ENCODE measurements at places on chromosomes 2 and 18. TPM values are rescaled to one million over a fixed set of nuclear protein-coding genes. Genes with fewer than 3 reads are reported as not detected.

GRCh38 chr18:10912790-10913545 lies 236.4 kb downstream of the PIEZO2 start:
- no peak for DNase-seq

DNA sequence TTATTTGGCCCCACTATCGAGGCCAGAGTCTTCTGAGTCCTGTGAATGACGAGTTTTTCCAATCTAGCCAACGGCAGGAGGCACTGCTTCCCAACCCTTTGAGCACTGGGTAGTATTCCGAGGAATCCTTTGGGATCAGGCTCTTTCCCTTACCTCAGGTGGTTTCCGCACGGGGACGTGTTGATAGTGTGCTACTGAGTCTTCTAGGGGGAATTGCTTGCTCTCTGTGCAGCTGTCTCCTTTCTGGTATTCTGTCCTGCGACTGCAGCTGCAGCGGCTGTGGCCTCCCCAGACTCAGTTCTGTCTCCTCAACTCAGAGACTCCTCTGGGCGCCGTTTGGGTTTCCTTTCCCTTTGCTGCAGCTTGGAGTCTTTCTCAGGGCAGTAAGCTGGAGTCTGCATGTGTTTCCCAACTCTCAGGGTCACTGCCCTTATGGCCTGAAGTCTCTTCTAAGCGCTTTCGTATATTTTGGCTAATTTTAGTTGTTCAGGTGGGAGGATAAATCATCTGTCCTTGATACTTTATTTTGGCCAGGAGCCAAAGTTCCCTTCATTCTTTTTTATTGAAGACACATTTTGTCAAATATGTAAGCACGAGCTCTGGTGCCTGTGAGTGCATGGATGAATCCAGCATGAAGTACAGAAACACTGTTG lies 118.4 kb downstream of the MAP4K4 start:
- no peak for DNase-seq

DNA sequence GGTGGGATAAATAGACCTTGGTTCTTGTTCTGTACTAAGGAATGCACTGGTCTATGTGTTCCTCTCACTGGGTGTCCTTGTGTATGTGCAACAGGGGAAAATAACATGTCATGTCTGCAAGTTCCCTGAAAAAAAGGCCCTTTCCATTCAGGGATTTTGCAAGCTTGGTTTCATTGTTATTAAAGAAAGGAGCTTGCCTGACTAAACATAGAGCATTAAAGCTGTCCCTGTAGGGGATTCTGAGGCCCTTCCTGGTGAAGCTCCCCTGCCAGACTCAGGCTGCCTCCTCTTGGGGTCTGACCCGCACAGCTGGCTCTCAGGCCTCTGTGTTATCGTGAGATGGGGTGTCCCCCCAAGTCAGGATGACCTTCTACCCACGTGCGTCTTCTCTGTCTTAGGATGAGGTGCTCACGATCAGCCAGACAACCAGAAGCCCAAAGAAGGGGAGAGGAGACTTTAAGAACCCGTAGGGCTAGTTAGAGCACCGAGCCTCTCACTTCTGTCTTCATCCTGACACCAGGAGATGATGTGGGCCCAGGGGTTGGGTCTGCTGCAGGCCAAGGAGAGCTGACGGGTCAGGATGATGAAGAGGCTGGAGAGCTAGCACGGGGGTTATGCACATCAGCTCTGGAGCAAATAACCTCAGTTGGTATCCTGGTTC lies 21.2 kb downstream of the CAPG start:
- DNase-seq: no peak

- DNase-seq: peak; percentile 14
These were observed 2.1 kb downstream of the CNTNAP5 start for GRCh38 chr2:124027182-124027581.

DNA sequence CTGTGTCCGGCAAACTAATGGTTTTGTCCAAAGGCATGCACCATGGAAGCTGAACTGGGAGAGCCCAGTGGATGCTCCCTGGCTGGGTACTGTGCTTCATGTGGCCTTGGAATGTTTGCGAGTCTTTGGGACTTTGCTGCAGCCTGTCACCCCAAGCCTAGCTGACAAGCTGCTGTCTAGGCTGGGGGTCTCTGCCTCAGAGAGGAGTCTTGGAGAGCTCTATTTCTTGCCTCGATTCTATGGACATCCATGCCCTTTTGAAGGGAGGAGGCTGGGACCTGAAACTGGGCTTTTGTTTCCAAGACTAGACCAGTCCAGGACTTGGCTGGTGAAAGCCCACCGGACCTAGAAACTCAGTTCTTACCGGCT lies 1.7 kb downstream of the MARS2 start:
- DNase-seq: no peak

DNA sequence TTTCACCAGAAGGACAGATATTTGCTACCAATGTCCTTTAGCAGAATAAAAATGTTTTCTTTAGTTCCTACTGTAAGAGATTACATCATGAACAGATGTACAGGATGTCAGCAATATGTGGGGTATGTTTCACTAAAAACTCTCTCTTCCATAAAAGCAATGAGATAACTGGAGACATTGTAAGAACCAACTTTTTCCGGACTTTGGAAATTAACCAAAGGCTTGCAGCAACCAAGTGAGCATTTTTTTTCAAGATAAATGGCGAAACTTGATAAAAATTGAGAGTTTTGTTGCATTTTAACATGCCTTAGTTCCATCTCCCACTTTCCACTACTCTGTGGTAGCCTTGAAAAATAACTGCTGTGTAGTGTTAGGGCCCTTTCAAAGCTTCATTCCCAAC lies 429.8 kb upstream of the CDH2 start:
- no peak for DNase-seq

- DNase-seq: no peak
These were observed 37.6 kb downstream of the PPP1R1C start for GRCh38 chr2:182023235-182023634.

GRCh38 chr2:22497789-22498188 lies 887.2 kb upstream of the KLHL29 start:
- DNase-seq: no peak

GRCh38 chr2:137367361-137367760 lies 596.9 kb upstream of the HNMT start:
- DNase-seq: no peak

DNA sequence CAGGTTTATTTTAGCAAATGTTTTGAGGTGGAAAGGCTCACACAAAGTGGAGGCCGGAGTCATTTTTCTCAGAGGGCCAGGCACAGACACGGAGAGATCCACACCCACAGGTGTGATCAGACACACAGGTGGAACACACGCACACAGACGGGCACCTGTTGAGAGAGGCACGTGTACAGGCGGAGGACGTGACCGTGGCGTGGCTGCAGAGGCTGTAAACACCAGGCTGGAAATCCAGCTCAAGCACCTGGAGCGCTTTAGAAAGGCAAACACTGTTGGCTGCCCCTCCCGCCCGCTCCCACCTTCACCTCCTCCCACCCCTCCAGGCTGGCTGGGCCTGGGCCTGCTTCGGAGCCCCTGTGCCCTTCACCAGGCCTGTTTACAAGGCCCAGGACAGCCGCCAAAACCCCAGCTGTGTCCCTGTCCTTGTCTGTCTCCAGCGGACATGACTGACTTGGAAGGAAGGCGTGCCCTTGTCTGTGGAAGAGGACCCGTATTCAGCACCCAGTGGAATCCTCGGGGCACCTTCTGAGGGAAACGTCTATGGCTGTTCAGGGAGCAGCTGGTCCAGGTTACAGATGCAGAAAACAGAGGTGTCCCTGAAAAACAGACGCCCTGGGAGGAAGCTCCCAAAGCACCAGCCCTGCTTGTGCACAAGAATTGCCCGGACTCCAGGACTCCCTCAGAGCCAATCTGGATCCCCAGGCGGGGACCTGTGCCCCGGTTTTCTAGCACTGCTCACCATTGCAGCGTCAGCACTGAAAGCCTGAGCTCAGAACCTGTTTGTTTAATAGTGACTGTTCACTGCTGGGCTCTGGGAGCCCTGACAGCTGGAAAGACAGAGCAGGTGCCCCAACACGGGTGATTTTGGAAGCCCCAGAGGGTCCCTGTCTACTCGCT lies 134.3 kb upstream of the HAAO start:
- DNase-seq: no peak

The UGT1A4 gene
- total RNA-seq: not detected

The CTAGE1 gene
- total RNA-seq: not detected

DNA sequence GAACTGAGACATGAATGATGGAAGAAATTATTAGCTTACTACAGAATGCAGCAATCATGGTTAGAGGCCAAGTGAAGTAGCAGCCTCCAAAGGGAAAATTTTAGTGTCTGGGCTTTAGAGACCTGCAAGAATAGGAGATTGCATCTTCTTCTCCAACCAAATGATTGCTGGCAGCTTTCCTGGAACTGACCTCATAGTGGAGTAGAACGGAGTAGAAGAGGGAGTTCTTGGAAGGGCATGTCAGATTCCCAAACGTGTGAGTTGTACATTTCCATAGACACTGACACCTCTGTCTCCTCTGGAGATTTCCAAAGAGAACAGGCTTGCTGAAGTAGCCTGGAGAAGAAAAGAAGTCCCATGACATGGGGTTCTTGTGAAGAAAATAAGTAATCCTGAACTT lies 169.8 kb upstream of the ERBB4 start:
- no peak for DNase-seq

The CAPN13 gene
- not detected for total RNA-seq

DNA sequence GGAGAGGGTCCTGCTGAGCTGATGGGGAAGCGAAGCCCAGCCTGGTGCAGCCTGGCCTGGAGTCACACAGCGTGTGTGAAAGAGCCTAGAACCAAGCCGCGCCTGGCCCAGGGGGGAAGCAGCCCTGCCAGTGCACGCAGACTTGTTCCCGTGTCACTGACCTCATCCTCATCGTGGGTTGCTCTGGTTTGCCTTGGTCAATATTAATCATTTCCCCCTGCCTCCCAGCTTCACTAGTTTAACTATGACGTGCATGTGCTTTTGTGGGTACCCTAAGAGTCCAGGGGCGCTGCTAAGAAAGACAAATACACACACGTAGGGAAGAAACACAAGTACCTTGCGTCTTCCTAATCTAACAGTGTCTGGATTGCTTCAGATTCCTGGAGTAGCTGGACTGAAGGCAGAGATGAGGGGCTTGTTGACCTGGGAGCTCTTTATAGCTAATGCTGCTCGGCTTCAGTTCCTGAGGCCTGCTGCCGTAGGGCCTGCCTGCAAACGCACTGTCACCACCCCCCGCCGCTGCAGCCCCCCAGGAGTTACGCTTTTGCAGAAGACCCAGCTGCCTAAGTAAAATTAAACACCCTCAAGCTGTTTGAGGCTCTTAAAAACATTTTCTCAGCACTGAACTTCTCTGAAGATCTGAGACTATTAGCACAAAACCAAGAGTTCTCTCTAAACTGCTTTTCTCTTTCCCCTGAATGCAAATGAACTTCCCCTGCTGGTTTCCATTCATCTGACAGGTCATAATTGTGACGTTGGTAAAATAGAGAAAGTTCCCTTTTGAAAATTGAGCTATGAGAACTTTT lies 159.2 kb downstream of the FAM210A start:
- DNase-seq: no peak
